Right renal pelvis (tissue), 4 donors: ENCODE measurements at places on chromosomes 6 and 20. TPM values are rescaled to one million over a fixed set of nuclear protein-coding genes. Genes with fewer than 3 reads are reported as not detected.

B3GALT4 gene
- 5.8 TPM for polyA plus RNA-seq

BTN1A1 gene
- 0.31 TPM for polyA plus RNA-seq

FAM110A gene
- polyA plus RNA-seq = 12.2 TPM

CDKAL1 gene
- 19.3 TPM for polyA plus RNA-seq

BPIFB2 gene
- polyA plus RNA-seq = not detected

FAM135A gene
- polyA plus RNA-seq = 42.8 TPM

HDAC2 gene
- polyA plus RNA-seq = 235 TPM

DNA sequence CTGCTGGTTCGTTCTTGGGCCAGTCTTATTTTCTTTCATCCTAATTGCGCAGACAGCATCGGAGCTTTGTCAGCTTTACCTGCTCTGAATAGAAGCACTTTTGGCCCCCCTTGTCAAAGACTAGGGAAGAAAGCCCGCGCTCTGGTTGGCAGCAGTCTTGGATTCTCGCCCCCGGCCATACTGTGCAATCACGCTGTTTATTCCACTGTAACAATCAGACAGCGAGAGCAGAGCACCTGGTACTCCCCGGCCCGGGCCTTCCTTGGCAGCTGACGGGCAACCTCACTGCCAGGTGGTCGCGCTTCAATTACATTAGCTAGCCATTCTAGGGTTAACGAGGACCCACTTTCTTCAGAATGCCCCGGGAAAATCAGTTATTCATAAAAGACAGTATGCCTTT lies 72.6 kb downstream of the INSM1 start:
- DNase-seq = no peak

DNA sequence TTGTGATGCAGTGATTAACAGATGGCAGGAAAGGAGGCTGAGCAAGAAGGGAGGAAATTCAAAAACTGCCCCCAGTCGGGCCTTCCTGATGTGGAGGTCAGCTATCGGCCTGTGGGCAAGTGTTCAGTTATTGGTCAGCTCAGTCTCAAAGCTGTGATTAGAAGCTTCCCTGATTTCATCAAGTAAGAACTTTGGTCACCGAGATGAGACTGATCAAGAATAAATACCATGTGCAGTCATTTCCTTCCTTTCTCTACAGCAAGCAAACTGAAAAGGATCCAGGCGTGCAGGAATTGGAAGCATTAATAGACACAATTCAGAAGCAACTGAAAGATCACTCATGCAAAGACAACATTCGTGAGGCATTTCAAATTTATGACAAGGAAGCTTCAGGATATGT lies 69.7 kb downstream of the EFHC1 start:
- DNase-seq = no peak

- no peak for DNase-seq
These were observed 47.7 kb downstream of the SLC2A12 start for GRCh38 chr6:134004714-134005113.

DNA sequence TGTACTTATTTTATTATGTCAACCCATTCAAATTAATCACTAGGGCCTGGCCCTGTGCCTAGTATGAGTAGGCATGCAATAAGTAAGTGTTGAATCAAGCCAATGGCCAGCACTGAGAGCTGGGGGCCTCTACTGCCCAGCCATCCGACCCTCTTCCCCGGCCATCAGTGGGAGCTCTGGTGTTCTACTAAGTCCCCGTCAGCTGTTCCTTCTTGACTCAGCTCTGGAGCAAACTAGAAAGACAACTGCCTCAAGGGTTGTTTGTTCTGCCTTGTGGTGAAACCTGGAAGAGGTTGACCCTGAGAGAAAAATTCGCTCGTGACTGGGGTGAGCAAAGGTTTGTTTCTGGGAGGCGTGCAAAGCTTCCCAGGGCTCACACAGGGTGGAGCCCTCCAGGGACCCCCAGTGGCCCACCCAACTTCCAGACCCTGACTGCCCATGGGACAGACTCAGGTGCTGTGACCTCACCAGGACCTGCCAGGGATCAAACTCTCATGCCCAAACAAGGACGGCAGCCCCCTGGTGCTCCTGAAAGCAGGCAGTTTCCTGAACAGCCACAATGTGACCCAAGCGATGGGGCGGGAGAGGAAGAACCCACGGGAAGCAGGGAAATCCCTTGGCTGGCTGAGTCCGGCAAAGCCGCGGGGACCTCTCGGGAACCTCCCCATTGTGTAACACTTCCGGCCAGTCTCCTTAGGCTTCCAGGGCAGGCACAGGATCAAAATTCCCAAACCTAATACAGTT lies 50.4 kb downstream of the BANF2 start:
- no peak for DNase-seq

DNA sequence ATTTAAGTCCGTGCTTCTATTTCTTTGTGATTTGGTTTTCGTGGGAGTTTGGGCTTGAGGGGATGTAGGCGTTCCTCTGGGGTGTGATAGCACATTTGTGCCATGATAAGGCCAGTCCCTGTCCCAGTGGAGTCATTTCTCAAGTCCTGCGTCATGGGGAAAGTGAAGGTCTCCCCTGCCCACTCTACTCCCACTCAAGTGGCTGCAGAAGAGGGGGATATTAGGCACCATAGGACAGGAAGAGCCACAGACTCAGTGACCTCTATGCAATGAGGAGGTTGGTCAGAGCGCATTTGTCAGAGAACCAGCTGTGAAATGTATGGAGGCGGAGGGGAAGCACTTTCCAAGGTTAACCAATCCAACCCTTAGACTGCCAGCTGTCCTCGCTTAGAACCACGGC lies 51.9 kb upstream of the EDN1 start:
- no peak for DNase-seq

- DNase-seq = no peak
These were observed 69.0 kb upstream of the SMIM28 start for GRCh38 chr6:138308731-138309110.

DNA sequence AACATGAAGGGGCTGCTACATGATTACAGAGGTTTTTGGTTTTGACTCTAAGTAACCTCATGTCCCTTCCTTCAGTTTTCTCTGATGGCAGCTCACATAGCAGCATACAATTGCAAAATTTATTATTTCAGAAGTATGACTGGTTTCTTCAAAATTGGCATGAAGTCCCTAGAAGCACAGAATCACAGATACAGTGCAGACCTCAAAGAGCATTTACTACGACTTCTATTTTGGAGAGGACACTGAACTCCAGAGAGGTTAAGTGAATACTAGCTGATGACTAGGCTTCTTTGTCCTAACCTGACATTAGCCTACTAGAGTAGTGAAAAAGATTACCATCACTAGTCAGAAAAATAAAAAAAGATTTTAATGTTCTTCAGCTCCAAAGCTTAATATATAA lies 664.3 kb downstream of the RFPL4B start:
- no peak for DNase-seq

DNA sequence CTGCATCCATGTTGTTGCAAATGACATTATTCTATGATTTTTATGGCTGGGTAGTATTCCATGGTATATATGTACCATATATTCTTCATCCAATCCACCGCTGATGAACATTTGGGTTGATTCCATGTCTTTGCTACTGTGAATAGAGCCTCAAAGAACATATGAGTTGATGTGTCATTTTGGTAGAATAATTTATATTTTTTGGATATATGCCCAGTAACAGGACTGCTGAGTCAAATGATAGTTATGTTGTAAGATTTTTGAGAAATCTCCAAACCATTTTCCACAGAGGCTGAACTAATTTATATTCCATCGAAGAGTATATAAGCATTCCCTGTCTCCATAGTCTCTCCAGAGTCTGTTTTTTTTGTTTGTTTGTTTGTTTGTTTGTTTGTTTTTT lies 1373.5 kb downstream of the GRIK2 start:
- no peak for DNase-seq

- DNase-seq = no peak
These were observed 10.1 kb upstream of the FKBP5 start for GRCh38 chr6:35698858-35699257.

DNA sequence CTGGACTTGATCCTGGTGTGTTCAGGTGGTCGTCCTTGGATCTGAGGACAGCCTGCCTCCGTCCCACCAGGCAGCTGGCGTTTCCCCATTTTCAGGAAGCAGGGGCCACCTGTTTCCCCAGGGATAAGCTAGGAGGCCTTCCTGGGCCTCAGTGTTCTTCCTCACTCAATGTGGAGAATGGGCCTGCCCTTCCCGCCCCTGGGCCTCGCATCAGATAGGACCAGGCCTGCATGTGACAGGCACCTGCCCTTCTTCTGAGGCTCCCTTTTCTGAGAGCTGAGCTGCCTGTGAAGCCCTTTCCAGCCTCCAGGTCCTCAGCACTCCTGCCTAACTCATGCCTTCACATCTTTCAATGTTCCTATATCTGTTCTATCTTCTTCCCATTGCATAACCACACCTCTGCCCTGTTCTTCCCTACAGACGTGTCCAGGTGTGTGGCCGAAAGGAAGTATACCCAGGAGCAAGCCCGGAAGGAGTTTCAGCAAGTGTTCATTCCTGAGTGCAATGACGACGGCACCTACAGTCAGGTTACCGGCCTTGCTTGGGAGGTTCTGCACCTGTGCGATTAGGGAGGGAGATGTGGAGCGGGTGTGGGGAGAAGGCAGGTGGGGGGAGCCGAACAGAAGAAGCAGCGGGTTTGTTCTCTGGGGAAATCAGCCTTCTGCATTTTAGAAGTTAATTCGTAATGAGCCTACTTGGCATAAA lies 85.1 kb downstream of the SMOC2 start:
- DNase-seq = no peak

DNA sequence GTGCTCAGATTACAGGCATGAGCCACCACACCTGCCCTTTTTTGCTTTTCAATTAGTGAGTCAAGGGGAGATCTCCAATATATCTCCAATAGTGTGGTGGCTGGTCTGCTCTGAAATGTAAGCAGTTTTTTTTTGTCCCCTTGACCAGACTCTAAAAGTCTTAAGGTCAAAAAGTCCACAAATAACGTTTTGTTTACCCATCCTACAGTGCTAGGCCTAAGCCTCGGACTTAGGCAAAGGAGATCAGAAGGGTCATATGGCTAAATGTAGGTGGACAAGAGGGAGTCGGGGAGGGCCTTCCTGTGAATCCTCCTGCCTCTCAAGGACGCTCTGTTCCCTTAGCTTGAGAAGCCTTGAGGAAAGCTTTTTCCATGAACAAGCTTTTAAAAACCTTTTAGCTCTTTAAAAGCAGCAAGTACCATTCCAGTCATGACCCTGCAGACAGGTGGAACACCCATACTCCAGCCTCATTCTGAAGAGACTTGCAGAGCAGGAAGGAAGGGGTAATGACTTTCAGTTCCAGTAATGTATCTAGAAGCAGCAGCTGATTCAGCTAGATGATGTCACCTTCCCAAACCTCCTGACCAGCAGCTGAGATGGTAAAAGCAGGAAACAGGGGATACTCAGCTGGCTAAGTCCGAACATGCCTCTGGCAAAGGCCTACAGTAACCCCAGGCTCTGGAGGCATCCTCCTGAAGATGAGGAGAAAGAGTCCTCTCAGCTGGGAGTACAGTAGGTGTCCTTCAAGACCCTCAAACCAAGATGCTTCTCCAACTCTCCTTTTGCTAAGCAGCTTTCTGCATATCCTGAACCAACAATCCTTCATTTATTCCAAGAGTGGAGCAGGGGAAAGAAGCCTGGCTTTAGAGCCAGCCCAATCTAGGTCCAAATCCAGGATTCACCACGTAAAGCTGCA lies 23.6 kb downstream of the BCL2L1 start:
- DNase-seq = no peak

- no peak for DNase-seq
These were observed 1.0 kb downstream of the MRPS26 start for GRCh38 chr20:3046677-3047462.

DNA sequence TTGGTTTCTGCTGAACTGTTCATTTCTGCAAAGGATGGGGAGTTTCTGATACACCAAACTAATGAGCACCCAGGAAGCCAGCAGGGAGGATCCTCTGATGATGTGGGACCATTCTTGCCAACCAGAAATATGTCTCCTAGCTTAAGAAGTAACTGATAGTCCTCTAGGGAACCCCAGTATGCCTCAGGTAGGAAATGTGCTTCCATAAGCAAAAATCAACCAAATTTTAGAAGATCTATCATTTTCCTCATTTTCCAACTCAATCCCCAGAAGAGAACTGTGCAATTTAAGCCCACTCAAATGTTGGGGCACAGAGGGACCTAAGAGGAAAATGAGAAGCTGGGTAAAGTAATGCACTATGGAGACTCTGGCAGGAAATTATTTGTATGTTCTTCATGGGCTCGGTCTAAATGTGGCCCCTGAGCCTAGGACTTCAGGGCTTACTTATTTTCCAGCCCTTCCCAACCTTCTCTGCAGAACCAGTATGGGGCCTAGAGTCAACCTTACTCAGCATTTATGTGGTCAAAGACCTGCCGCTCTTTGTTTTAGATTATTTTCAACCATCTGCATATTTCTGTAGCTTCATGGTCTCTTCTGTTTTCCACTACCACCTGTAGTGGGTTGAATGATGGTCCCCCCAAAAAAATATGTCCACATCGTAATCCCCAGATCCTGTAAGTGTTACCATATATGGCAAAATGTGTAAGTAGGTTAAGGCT lies 359.8 kb upstream of the CDH4 start:
- no peak for DNase-seq

DNA sequence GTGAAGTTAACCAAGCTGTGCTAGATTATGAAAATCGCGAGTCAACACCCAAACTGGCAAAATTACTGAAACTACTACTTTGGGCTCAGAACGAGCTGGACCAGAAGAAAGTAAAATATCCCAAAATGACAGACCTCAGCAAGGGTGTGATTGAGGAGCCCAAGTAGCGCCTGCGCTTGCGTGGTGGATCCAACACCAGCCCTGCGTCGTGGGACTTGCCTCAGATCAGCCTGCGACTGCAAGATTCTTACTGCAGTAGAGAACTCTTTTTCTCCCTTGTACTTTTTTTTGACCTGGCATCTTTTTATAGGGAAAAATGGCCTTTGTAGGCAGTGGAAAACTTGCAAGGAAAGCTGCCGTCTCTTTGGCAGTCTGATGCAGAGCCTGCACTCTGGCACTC lies 6.8 kb downstream of the GID8 start:
- DNase-seq = no peak
